ENCODE measurements at places on chromosomes 1 and 21. TPM values are rescaled to one million over a fixed set of nuclear protein-coding genes. Genes with fewer than 3 reads are reported as not detected.

The DENND2C gene
- total RNA-seq: 25.6 TPM

The SERTAD4 gene
- 0.72 TPM for total RNA-seq

The FBXO44 gene
- total RNA-seq: 21.7 TPM

The TRIM17 gene
- 2.2 TPM for total RNA-seq

The AIM2 gene
- not detected for total RNA-seq

The TMEM269 gene
- total RNA-seq: 0.21 TPM

The GPR161 gene
- 9.4 TPM for total RNA-seq

The C1QB gene
- not detected for total RNA-seq

The SH2D5 gene
- 31.5 TPM for total RNA-seq

The HSPA13 gene
- 61.2 TPM for total RNA-seq

The AKNAD1 gene
- total RNA-seq: not detected

The KCNQ4 gene
- total RNA-seq: 0.48 TPM

The LGR6 gene
- not detected for total RNA-seq

The KIF21B gene
- 2.2 TPM for total RNA-seq

The TMCO2 gene
- 0.96 TPM for total RNA-seq

The IL24 gene
- total RNA-seq: 1.9 TPM

The DENND2D gene
- total RNA-seq: 21.7 TPM

The CD58 gene
- 42.2 TPM for total RNA-seq

The ANKRD45 gene
- 0.24 TPM for total RNA-seq

The HEYL gene
- not detected for total RNA-seq
